ENCODE measurements at places on chromosomes 2 and 18.

DNA sequence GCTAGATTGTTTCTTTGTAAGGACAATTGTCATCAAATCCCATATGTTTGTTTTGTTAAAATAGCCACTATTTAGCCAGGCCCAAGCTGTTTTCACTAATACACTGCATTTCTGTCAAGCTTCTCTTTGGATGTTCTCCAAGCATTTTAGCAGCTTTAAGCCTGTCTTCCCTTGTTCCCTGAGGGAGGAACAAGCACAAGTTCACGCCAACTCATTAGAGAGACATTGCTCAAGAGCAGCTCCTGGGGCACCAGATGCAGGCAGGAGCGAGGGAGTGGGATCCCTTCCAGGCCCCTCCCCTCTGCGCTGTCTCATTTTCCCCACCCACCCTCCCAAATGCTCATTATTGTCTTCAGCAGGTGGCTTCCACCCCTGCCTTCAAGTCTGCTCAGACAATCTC is 32.6 kb upstream of the PPP3R1 start:
- DNase-seq, result no peak

DNA sequence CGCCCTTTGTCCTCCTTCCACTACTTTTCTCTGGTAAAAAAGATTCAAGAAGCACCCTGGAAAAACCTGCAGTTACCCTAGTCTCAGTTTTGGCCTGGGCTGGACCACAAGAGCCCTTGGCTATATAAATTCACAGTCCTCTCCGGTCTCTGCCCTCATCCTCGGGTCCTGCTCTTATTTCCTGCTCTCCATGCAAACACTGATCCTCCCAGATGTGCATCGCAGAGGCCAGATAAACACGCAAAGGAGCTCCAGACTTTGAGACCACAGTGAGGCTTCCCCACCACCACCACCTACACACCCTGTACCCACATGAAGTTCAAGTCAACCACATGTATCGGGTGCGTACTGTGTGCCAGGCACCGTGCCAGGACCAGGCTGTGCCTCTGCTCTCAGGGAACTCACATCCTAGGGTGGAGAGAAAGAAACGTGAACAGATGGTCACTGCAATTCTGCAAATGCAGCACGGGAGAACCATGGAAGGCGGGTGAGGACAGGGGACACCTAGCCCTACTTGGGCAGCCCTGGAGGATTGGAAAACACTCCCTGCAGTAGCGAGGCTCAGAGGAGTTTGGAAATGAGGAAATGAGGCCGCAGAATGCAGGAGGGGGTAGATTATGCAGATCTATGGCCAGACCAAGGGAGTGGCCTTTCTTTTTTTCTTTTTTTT is 7.4 kb downstream of the CTDSP1 start:
- no peak for DNase-seq

DNA sequence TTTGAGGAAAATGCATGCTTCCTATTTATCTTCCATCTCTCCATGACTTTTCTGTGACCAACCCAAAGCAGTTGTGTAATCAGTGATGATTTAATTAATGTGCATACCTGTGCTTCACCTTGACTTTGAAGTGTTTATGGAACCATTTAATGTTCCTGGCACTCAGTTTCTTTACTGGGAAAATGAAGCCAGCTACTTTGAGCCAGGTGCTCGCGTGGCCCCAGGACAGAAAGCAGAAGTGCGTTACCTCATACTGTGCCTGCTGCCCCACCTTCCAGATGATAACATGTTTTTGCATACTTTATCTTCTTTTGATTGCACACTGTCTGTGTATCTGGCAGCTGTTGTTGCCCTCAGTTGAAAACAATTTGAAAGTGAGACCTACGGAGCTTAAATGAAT is 61.3 kb downstream of the PMAIP1 start:
- DNase-seq, result no peak

GRCh38 chr2:72143441-72144273 is 4.0 kb downstream of the CYP26B1 start:
- DNase-seq, result no peak

GRCh38 chr18:10414293-10414842 is 40.1 kb upstream of the APCDD1 start:
- no peak for DNase-seq

DNA sequence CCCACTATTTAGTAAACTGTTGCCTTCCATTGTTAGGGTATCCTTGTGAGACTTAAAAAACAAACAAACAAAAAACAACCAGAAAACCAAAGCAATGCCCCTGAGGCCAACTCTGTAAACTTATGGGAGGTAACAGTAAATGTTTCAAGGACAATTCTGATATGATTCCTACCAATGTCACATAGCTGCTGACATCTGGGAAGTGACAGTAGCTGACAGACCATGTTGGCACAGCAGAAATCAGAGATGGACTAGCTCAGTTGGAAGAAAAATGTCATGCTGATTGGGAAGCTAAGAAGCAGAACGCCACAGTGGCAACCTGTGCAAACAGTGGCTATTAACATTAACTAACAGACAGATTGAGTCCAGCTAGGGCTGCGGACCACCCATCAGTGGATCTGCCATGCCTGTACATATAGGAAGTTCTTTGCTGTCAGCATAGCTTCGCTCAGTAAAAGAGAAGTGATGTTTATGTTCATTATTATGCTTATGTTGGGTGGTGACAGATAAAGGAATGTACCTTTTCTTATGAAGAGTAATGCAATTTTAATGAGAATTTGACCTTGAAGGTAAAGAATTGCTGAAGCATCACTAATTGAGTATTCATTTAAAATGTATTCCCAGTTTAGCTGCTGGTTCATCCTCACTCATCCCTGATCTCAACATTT is 180.6 kb downstream of the PARD3B start:
- DNase-seq, result no peak

GRCh38 chr2:240528406-240529040 is 29.3 kb downstream of the ANKMY1 start:
- DNase-seq, result no peak

GRCh38 chr18:38406607-38407006 is 841.0 kb upstream of the CELF4 start:
- no peak for DNase-seq

DNA sequence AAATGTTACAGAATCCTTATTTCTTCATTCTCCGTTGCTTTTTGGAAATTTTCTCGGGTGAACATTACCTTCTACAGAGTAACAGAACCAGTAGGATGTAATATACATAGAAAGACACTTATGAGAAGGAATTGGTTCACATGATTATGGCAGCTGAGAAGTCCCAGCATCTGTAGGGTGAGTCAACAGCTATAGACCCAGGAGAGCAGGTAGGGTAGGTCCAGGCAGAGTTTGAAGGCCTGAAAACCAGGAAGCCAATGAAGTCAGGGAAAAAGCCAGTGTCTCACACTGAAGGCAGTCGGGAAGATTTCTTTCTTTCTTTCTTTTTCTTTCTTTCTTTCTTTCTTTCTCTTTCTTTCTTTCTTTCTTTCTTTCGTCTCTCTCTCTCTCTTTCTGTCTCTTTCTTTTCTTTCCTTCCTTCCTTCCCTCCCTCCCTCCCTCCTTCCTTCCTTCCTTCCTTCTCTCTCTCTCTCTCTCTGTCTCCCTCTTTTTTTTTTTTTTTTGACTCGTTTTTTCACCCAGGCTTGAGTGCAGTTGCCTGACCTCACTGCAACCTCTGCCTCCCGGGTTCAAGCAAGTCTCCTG is 15.1 kb upstream of the YES1 start:
- no peak for DNase-seq

GRCh38 chr2:34545486-34546136 is 946.5 kb upstream of the FAM98A start:
- no peak for DNase-seq

DNA sequence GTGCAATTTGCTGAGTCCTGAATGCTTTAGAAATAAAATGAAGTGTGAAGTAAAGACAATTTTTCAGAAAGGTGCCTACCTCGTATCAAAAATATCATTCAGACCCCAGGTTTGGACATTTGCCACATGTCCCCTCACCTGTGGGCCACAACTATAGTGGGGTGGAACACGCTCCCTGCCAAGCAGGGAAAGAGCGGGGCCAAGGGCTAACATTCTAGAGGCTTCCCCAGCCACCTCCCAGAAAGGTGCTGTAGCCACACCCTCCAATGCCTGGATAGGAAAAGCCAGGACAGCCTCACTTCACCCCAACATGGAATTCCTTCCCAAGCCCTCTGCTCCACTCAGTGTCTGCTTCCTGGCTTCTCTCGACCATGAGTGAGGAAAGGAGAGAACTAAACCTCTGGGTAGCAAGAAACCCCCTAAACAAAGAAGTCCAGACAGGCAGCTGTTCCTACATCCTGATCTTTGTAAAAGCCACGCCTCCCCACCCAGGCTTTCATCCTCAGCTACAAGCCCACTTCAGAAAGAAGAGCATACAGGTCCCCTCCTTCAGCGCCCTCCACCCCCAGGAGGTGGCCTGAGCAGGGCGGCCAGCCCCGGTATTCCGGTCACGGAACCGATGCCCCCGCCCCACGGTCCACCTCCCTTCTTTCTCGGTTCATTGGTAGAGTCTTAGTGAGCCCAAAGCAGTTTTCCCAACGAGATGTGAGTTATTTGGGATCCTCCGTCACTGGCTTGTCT is 2.1 kb downstream of the COL6A3 start:
- DNase-seq, result no peak

DNA sequence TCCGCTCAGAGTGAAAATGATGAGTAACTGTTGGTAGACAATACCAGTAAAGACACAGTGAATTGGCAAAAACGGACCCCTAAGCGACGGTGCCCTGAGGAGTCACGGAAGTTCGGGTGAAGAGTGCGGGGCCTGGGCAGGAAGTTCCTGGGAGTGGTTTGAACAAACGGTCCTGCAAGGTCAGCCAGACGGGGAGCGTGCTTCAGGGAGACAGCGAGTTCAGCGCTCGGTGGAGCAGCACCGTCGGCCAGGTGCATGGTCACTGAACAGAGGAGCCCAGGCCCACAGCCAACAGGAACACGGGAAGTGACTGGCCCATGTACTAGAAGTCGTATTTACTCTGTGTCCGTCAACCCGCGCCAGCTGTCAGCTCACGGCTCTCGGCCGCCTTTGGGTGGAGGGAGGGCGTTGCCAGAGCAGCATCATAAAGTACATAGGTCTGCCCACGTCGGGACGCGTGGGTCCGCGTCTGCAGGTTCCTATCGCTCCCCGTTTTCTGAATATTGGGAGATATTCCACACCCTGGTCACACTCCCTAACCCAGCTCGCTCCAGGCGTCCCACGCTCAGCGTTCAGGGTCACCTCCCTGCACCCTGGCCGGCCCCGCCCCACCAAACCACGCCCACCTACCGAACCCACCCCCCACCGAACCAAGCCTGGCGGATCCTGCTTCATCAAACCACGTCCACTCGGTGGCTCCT is 75.6 kb upstream of the UXS1 start:
- no peak for DNase-seq

DNA sequence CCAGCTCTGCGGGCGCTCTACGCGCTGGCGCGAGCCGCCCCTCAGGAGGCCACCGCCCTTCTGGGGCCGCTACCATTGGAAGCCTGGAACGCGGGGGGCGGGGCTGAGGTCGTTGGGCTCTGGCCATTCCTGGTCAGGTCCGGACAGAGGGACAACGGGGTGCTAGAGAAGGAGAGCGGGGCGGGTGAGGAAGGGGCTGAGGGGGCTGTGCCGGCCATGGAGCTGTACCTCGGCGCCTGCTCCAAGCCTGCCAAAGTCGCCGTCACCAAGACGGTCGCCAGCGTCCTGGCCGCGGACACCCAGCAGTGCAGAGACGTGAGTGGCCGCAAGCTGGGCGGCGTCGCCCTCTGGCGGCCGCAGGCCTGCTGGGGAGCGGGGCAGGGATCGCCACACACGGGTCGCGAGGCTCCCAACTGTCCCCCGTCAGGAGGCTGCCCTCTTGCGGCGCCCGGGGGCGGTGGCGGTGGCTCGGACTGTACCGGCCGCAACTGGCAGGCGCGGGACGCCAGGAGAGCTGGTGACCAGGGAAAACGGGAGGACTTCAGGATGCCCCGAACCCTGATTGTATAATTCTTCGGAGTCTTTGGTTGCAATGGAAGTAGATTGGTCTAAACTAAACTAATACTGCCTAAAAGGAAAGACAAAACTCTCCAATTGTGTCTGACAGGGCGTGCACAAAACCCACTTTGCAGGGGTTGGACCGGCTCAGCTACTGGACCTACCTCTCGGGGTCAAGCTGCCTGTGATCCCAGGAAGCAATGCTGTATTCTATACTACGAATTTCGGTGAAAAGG is at the start of gene FSIP2:
TSS of gene FSIP2 (plus strand) at position 126 of the 794 bp plus-strand sequence. CDS start at position 217, 91 bp downstream.
- peak; percentile 56 for DNase-seq

DNA sequence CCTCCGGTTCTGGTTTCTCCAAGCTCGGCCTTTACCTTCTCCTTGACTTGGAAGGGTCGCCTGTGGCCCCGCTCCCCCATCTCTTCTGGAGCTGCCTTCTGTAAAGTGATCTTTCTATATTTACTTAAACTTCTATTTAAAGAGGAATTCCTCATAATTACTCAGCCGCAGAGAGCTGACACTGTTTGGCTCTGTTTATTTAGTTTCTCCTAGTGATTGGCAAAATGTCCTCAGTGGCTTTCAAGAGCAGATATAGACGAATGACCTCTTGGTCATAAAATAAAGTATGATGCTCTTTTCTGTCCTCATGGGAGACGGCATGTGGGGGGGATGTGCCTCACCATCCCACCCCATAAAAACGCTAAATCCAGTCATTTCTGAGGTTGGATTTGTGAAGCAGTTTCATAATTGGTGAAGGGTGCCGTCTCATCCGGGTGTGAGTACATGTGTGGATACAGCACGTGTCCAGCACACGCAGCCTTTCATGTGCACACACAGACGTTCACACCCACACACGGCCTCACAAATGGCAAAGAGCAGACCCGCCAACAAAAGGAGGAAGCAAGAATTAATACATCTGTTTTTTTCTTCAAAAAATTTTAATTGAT is 43.4 kb upstream of the SMAD7 start:
- peak; percentile 69 for DNase-seq

GRCh38 chr2:8671176-8671575 is 10.7 kb upstream of the ID2 start:
- no peak for DNase-seq

GRCh38 chr2:124547700-124548099 is 522.6 kb downstream of the CNTNAP5 start:
- DNase-seq, result no peak

DNA sequence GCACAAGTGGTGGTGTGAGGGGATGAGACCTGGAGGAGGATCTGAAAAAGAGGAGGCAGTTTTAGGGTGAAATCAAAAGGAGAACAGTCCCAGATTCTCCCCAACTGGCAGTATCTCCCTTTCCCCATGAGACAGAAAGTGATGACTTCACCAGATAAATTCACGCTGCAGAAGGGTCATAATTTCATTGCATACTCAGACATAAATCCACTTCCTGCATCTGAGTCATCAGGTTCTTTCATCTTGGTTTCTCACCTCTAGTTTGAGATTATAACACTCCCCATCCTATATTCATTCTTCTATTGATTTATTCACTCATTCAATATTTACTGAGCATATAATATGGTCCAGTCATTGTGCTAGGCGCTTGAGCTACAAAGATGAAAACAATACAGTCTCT is 64.7 kb downstream of the CCDC148 start:
- no peak for DNase-seq

- DNase-seq, result no peak
Observed at GRCh38 chr2:65130664-65131175, 814 bp upstream of the RAB1A start.

DNA sequence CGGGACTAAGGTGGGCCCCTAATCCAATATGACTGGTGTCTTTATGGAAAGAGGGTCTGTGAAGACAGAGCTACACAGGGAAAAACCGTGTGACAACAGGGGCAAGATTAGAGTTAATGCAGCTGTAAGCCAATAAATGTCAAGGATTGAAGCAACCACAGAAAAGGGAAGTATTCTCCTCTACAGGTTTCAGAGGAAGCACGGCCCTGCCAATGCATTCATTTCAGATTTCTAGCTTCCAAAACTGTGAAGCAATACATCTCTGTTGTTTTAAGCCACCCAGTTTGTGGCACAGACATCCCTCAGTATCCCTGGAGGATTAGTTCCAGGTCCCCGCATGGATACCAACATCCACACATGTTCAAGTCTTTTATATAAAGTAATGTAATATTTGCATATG is 48.8 kb downstream of the SPP2 start:
- no peak for DNase-seq

- no peak for DNase-seq
Observed at GRCh38 chr18:50776383-50776782, 43.4 kb downstream of the MRO start.
